WERI-Rb-1 (cell line): ENCODE measurements at places on chromosomes 16 and 17.

DNA sequence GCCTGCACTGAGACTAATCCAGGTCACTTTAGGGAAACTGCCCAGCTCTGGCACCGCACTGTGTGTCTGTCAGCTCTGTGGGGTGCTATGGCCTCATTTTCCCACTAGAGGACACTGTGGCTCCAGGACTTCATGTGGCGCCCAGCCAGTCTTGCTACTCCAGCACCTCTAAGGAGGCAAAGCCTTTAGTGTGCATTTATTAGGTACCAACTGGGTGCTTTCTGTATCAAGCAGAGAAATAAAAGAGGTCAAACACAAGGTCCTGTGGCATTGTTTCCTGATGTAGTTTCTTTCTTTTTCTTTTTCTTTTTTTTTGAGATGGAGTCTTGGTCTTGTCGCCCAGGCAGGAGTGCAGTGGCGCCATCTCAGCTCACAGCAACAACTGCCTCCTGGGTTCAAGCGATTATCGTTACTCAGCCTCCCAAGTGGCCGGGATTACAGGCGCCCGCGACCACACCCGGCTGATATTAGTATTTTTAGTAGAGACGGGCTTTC, 12.5 kb upstream of the RHBDL3 start:
- peak; percentile 90 for DNase-seq

DNA sequence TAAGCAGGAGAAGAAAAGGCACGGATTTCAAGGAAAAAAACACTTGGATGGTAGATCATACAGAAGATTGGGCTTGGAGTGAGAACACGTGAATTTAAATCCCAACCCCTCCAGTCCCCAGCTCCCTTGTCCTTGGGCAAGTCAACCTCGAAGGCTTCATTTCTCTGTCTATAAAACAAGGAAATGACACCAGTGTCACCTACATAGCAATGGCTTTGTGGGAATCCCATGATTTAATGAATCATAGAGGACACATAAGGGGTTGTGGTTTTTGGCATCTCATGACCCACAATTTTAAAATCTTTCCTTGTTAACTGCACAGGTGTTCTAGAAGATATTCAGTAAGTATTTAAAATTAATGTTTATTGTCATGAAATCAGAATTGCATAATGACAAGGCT, 8.2 kb upstream of the CCL2 start:
- no peak for DNase-seq

GRCh38 chr17:44779211-44780025, 20.6 kb downstream of the ADAM11 start:
- peak; percentile 94 for DNase-seq

DNA sequence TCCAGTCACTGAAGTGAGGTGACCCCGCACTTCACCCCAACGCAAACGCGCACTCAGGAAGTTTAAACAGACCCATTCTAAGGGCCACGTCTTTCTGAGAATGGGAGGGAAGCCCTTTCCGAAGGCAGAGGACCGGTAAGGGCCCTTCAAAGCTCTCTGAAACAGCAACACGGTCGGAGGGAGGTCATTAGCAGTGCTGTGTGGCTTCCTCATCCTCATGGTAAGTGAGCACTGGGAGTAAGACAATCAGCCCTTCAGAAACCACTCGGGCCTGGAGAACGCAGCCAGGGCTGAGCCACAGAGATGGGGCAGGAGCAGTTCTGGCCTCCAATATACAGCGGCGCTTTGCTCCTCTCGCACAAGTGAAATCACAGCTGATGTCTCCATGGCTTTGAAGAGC, 23.7 kb downstream of the SRL start:
- no peak for DNase-seq

- no peak for DNase-seq
These were observed 27.7 kb upstream of the RASD1 start for GRCh38 chr17:17523731-17524490.

- DNase-seq: no peak
These were observed 146.5 kb downstream of the SDK2 start for GRCh38 chr17:73497721-73498120.

GRCh38 chr17:49488612-49489011, 6.5 kb upstream of the NGFR start:
- no peak for DNase-seq

- DNase-seq: no peak
These were observed 419.8 kb upstream of the MON1B start for GRCh38 chr16:76771216-76771615.

- DNase-seq: peak; percentile 94
These were observed 386.1 kb downstream of the SEC14L1 start for GRCh38 chr17:77526728-77527350.

GRCh38 chr17:7109461-7110322, 4.9 kb downstream of the ASGR2 start:
- DNase-seq: no peak

DNA sequence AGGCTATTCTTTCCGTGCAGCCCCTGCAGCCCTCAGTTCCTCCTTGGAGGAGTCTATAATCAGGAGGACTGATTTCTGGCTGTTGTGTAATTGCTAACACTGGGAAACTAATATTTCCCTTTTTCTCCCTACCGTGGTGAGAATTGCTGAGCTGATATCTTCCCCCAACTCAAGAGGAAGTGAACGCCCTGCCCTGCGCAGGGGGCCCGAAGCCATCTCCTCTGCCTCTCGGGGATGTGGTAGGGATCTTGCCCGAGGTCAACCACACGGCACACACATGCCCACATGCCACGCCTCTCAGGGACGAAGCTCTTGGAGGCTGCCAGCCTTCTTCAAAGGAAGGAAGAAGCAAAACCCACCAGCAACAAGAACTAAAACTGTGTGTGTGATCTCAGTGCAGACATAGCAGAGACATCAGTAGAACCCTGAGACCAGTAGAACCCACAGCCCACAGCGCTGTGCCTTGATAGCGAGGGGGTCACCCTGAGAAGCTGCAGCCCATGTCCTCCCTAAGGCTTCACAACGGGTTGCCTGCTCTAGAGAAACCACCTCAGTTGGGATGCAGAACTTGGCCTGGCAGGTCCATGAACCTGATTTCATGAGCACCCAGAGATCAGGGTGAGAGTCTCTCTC, 8.9 kb upstream of the ULK2 start:
- no peak for DNase-seq

DNA sequence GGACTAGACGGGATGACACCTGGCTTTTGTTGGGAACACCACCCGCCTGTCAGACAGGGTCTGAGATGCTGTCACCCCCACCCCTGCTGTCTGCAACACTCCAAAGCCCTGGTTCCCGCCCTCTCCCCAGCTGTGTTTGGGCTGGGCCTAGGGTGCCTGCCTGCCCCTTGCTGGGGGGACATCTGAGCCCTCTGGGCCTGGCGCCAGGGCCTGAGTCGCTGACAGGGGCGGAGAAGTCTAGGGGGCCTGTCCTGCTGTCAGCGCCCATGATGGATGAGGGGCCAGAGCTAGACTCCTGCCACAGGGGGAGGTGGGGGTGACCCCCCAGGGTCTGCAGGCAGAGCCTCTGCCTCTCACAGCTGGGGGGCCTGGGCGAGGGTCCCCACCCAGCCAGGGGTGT, 7.6 kb upstream of the PKMYT1 start:
- DNase-seq: no peak

- DNase-seq: peak; percentile 84
These were observed 18.8 kb downstream of the RPH3AL start for GRCh38 chr17:333626-334396.

DNA sequence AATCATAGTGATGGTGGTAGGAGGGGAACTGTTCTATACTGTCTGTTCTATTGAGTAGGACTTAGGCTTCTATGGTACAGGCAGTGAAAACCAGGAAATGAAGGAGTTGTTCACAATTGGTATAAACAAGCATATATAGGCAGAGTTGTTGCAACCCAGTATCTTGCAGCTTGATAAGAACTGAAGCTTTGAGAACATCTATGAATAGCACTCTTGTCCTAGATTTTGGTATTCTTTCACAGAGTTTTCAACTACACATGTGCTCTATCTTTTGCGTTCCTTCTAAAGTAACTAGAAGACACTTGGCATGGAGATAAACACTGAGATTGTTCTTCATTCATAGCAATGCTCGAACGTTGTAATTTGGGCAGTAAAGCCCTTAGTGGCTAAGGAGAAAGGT, 91.8 kb downstream of the KCNJ2 start:
- no peak for DNase-seq

- DNase-seq: no peak
These were observed 6.7 kb upstream of the HIGD1B start for GRCh38 chr17:44840936-44841335.

- DNase-seq: no peak
These were observed 68.7 kb downstream of the SLC39A11 start for GRCh38 chr17:73023759-73024158.

- DNase-seq: no peak
These were observed 7.0 kb downstream of the VAC14 start for GRCh38 chr16:70793851-70794502.

DNA sequence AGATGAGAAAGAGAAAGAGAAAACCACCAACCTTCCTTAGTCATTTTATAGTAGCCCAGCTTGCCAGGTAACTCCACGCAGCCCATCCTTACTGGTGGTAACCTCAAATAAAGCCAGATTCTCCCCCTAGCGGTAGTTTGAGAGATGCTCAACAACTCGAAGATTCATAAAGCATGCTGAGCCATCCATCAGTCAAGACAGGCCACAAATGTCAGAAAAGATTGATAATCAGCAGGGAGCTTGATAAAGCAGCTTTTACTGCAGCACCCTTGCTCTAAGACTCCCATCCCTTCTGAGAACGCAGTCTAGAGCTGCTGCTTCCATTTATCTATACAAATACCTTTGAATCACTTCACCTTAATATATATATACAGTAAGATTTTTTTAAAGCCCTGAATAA, 451.5 kb upstream of the HSBP1 start:
- DNase-seq: peak; percentile 23

- no peak for DNase-seq
These were observed 183.5 kb downstream of the PHKB start for GRCh38 chr16:47644661-47645060.

DNA sequence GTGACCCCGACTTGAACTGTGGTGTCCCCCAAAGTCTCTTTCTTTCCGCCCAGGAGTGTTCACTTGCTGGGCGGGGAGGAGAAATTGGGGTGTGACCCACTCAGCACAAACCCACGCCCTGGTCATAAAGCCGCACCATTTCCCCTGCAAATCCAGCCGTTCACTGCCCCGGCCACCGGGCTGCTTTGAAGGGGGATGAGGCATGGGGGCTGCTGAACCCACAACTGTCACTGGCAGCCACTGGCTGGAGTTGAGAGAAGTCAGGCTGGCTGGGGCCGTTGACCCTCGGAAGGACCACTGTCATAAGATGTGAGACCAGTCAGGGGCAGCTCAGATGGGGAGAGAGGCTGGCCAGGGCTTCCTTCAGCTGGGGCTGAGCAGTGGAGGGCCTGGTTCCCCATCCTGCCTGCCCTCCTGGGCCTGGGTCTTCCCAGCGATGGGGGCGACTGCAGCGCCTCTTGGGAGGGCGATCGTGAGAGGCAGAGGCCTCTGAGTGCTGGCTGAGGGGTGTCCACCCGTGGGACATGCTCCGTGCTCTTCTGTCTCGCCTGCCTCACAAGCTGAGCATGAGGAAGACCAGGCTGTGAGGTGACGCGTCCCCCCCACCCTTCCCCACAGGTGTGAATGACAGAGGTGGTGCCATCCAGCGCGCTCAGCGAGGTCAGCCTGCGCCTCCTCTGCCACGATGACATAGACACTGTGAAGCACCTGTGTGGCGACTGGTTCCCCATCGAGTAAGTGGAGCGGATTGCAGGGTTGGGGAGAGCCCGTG, 19.5 kb downstream of the C16orf90 start:
- DNase-seq: no peak

DNA sequence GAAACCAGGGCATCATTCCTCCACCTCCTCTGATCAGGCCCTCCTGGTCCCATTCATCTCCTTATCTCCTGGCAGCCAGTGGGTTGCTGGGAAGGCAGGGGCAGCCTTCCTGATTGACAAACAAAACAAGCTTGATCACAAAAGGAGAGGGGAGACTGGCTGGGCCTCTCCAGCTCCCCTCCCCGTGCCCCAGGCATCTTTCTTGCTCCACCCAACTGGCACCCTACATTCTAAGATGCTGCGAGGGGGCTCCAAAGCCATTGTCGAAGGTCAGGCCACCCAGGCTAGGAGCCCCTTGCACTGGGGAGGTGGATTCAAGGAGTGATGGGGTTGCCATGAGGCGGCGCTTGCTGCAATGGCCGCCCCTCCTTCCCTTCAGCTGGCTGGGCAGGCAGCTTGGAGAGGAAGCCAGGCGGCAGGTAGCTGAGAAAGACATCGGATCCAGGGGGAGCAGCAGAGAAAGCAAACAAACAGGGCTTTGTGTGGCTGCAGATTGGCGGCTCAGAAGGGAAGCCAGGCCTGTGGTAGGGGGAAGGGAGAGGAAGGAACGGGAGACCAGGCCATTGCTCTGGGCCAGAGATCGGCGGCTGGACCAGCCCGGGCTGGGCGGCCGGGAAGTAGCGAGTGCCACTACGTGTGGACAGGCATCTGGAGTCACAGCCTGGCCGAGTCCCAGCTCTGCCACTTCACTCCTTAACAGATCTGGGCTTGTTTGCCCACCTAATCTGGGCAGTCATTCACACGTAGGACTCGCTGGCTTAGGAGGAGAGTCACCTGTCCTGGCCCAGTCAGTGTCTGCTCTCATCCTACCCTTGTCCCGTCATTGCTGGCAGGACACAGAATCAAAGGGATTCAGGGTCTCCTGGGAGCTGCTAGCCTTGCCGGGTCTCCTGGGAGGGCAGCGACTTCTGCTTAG, 12.3 kb downstream of the RAI1 start:
- DNase-seq: peak; percentile 53

DNA sequence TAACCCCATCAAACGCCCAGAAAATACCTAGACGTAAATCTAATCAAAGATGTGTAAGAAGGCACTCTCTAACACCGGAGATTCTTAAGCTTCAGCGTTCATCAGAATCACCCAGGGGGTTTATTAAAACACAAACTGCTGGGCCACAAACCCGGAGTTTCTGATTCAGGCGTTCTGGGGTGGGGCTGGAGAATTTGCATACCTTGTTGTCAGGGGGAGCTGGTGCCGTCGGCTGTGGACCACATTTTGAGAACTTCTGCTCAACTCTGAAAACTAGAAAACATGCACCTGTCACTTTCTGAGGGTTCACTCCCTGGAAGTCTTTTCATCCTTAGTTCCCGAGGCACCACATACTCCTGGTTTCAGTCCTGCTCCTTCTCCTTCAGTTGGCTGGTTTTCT, 48.6 kb upstream of the WSCD1 start:
- no peak for DNase-seq

DNA sequence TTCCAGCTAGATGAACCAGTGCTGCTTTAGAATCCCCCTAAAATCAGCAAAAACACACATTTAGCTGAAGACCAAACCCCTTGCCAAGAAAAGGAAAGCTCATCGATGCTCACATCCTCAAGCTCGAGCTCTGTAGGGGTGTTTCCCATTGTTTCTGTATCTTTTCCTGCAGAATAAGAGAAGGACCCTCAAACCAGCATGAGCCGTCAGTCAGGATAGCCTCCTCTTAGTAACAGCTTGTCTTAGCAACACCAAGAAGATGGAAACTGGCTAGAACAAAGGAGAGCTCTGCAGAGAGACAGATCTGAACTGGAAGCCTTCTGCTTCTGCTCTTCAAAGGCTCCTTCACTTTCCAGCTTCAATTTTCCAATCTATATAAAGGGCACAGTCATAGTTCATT, 32.0 kb downstream of the VAT1L start:
- DNase-seq: no peak

DNA sequence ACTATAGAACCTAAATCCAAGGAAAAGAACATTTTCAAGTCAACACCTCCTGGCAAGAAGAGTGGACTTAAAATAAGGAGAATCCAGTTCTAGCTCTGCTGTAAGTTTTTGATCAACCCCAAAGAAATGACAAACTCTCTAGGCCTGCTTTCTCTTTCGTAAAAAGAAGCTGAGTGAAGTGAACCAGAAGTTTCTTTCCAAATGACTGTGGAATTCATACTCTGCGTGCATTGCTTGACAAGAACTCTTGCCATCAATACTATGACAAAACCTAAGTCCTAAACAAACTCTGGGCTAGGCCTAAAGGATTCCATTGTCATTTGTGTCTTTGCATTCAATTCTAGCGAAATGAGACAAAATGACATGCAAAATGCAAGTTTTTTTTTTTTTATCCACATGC, 187.5 kb upstream of the SOX9 start:
- no peak for DNase-seq
